ENCODE measurements at places on chromosomes 1 and 21.

- no peak for DNase-seq
Observed at GRCh38 chr1:156401681-156402081, 32.7 kb downstream of the RHBG start.

DNA sequence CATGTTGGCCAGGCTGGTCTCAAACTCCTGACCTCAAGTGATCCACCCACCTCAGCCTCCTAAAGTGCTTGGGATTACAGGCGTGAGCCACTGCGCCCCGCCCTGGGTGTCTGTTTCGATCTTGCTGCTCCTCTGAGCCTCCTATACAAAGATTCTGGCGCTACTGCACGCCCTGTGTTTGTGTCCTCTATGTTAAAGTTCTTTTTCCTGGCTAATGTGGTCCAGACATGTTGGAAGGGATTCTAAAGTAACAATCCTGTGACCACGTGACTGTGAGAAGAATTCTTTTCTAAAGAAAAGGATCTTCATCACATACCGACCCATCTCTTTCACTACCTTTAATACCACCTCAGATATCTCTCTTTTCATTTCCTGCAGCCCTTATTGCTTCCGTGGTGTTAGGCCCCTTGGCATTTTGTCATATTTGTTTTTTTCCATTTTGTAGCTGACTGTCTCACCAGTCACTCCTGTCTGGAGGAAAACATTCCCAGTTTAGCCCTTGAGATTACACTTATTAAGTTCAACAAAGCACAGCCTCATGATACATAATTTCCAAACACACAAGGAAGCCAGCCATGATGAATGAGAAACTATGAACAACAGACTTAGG lies 27.2 kb upstream of the ENO1 start:
- DNase-seq: no peak

DNA sequence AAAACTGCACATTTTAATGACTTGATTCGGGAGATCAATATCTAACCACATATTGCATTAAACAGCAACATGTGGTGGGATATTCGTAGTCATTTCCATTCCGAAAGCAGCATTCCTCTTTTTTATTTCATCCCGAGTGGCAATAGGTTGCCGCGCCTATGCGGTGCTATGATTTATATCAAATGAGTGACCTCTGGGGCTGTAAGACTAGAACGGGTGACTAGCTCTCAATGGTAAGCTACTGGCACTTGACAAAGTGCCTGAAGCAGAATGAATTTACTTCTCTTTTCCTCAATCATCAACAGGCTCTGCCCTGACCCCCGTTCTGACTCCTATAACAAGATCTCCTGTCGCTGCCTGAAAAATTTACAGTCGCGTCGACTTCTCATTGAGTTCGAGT lies 162.3 kb downstream of the ZNF281 start:
- no peak for DNase-seq

DNA sequence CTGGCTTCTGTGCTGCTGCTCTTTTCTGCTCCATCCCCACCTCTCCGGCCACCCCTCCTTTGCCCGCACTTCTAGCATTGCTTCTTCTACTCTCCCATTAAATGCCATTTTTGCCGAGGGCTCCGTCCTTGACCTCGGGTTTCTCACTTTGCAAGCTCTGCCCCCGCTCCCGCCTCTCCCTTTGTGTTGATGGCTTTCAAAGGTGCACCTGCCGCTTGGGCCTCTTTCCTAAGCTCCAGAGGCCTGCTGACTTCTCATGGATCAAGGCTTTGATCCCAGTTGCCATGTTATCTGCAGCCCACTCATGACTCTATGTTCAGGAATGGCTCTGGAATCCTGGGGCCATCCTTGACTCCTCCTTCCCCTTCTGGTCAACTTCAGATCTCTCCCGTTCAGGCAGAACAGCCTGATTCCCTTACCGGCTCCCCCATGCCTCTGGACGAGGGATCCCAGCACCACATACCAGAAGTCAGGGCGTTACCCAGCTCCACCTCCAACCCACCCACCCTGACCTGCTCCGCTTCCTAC lies 54.3 kb downstream of the TLR5 start:
- DNase-seq: no peak

- DNase-seq: no peak
Observed at GRCh38 chr1:7553042-7553690, 217.9 kb upstream of the VAMP3 start.

DNA sequence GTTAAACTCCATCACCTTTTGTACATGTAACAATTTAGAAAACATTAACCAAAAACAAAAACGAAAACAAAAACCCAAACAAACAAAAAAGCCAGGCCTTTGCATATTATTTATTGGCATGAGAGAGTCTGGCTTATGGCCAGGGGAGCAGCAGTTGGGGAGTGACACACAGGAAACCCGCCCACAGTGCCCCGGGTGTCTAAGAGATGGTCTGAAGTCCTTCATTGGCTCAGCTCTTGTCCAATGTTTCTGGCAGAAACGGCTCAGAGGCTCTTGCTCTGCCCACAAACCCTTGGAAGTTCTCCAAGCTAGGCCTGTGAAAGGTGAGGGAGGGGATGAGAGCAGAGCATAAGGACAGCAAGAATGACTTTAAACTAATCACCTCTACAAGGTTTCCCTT lies 131.5 kb downstream of the CNIH3 start:
- no peak for DNase-seq

- no peak for DNase-seq
Observed at GRCh38 chr1:48720929-48721328, 55.8 kb downstream of the BEND5 start.

DNA sequence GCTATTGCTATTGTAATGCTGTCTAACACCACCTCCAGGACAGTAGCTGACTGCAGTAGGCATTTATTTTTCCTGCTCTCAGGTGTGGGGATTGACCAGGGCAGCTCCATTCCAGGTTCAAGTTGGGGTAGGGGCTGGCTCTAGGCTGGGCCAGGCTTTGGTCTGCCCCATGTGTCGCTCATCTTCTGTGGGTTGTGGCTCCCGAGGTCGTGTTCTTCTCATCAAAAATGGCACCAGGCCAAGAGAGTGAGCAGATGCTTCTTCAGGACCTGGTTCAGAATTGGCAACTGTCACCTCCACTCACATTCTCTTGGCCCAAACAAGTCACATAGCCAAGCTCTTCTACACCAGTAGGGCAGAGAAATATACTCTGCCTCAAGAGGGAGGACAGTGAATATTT lies 133.7 kb downstream of the PTPRU start:
- no peak for DNase-seq

DNA sequence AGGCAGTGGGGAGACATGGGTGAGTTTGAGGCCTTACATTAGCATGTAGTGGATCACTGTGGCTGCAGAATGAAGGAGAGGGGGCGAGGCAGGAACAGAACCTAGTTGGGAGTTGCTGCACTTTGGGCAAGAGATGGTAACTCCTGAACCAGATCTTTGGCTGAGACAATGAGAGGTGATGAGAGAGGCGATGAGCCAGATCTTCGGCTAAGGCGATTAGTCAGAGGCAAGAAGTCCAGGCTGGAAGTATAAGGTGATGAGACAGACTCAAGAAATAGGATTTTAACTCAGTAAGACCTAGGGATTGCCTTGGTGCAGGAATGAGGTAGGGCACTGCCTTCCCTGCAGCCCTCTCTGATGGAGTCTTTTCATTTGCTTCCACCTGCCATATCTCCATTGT lies 9.1 kb upstream of the ARTN start:
- no peak for DNase-seq

GRCh38 chr21:29258626-29259338 lies 39.9 kb upstream of the BACH1 start:
- DNase-seq: no peak

All from stimulated activated CD4-positive, alpha-beta T cell treated with anti-CD3 and anti-CD28 coated beads, Interleukin-12 subunit alpha, Interleukin-12 subunit beta, amount 100 ng/mL, for 4 hours (primary cell).